ENCODE measurements at places on chromosomes 3 and 15. TPM values are rescaled to one million over a fixed set of nuclear protein-coding genes. Genes with fewer than 3 reads are reported as not detected.

DNA sequence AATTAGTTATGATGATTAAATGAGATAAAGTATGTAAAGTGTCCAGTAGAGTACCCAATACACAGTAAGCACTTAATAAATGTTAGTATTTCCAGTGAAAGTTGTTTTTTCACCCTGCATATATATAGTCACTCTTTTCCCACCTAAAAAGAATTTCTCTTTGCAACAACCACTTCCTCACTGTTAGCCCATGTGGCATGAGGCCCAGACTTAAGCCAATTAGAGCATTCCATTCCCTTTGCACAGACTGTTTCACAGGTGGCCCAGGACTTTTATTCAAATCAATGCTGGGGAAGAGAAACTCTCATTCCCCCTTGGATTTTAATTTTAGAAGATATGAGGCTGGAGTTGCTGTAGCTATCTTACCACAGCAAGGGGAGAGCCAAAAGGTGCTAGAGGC, 3.7 kb downstream of the IFT80 start:
- H3K27ac ChIP-seq = no peak overlapping the region
- no peak for DNase-seq
- H3K4me1 ChIP-seq = peaks cover 22% of the 10 kb centered on the region
- no peak overlapping the region for H3K4me3 ChIP-seq

The NMD3 gene
- 65.8 TPM for total RNA-seq

- H3K36me3 ChIP-seq = peaks cover 7% of the 10 kb centered on the region
- DNase-seq = no peak
- H3K4me3 ChIP-seq = no peak overlapping the region
These were observed 3.4 kb downstream of the HYAL3 start for GRCh38 chr3:50295553-50296431.

The FMN1 gene
- 0.05 TPM for total RNA-seq

- no peak overlapping the region for H3K27ac ChIP-seq
- H3K4me1 ChIP-seq = no peaks in the 10 kb centered on the region
- H3K36me3 ChIP-seq = no peaks in the 10 kb centered on the region
- no peak for DNase-seq
These were observed 35.9 kb upstream of the BNC1 start for GRCh38 chr15:83320404-83320803.

- peaks cover 10% of the 10 kb centered on the region for H3K36me3 ChIP-seq
- peaks cover 29% of the 10 kb centered on the region for H3K4me1 ChIP-seq
- no peaks in the 10 kb centered on the region for H3K27me3 ChIP-seq
- DNase-seq = peak; percentile 68
These were observed 41.0 kb downstream of the ABHD2 start for GRCh38 chr15:89129123-89129815.
